Caki2 (cell line): ENCODE measurements at places on chromosomes 2 and 18.

DNA sequence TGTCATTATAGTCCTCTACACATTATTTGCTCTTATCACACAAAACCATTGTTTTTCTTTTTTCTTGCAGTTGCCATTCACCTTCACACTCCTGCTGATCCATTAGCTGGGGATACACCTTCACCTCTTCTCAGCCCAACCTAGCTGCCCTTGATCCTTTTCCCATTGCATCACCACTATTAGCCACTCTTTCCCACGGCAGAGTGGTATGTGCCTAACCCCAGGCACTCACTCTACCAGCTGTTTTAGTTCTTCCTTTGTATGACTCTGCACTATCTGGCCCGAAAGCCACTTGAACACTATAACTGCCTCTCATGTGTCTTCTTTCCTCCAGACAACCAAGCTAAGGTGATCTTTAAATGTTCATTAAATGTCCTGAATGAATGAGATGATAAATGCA lies 145.4 kb upstream of the PIK3C3 start:
- no peak for DNase-seq

- DNase-seq = no peak
Measured at GRCh38 chr2:42359965-42360483, 993 bp downstream of the COX7A2L start.

DNA sequence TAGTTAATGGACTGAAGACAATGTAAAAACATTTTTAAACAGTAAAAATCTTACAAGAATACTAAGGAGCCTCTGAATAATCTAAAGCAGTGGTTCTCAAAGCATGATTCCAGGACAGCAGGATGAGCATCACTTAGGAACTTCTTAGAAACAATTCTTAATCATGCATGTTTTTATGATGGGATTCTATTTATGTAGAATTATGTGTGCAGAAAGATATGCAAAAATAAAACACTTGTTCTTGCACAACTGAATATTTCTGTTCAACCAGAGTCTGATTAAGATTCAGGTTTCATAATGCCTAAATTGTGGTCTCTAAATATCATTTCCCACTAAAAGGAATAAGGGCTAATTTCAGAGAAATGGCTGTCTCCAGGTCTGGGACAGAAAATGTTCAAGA lies 69.2 kb upstream of the MTIF2 start:
- no peak for DNase-seq

DNA sequence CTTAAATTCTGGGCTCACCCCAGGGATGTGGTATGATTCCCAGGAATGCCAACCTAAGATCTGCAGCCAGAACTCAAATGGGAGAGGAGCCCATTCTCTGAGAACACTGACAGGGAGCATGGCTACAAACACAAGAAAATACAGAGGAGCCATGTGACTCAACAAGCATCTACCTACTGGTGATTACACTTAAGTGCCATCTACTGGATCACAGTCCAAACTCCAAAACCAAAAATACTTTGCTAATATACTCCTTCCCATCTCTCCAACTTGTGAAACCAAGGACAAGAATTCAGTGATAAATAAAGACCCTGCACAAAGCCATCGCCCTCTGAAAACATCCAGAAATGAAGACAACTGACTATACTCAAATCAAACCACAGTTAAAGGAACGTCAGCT lies 116.9 kb downstream of the NR4A2 start:
- DNase-seq = no peak
